Hematopoietic multipotent progenitor cell treated with erythropoietin and hydrocortisone succinate and interleukin-3 and kit ligand, for 6 days (in vitro differentiated cells): ENCODE measurements at places on chromosomes 13 and 19.

DNA sequence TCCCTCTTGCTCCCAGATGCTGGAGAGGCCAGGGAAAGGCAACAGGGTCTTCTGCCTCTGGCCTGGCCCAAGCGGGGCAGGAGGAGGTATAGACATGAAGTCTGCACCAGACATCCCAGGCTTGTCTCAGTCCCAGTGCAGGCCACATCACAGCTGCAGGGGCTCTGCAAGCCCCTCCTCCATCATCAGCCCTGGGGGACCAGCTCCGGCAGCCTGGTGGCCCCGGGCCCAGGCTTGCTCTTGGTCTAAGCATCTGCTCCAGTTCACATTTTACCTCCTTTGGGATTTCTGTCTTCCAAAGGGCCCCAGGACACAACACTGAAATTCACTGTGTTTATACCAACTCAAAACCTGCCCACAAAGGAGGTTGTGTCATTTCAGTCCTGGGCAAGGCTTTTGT, 359.4 kb downstream of the ZNF536 start:
- DNase-seq: no peak

DNA sequence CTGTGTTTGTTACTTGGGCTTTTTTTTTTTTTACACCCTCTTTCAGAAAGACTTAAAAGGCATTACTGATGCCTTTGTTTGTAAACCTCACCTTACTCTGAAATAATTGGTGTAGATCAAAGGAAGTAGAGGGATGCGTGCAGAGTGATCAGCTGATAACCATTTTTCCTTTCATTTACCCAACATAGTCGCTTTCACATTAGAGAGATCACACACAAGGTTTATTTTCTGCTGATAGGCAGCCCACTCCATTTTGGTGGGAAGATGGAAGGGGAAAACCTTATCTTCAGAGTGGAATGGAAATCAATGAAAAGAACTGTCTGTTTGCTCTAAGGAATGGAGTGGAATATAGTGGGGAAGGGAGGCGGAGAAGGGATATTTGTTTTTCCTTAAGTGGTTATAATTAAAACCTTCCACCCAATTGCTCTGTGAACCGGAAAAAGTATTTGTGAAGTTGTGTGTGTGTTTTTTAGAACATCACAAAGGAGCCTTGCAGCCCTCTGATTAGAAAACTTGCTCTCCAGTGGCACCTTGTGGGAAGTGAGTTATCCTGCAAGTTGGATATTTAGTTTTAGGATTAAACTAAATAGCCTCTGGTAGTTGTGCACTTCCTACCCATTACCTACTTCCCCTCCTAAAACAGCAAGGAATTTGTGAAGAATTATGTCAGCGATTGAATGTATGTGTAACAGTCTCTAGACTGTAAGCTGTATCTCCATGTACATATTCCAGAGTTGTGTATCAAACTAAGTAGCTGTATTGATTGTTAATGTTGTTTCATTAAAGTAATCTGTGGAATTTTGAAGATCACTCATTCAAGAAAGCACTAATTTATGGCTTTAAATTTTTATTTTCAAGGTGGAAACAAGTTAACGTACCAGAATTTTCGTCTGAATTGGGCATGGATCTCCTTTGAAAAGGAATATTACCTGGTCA, 76.8 kb downstream of the FREM2 start:
- DNase-seq: peak; percentile 53

GRCh38 chr19:13797870-13798269, 2.6 kb downstream of the ZSWIM4 start:
- DNase-seq: no peak

GRCh38 chr13:114059946-114060860, 72.2 kb downstream of the RASA3 start:
- DNase-seq: no peak

DNA sequence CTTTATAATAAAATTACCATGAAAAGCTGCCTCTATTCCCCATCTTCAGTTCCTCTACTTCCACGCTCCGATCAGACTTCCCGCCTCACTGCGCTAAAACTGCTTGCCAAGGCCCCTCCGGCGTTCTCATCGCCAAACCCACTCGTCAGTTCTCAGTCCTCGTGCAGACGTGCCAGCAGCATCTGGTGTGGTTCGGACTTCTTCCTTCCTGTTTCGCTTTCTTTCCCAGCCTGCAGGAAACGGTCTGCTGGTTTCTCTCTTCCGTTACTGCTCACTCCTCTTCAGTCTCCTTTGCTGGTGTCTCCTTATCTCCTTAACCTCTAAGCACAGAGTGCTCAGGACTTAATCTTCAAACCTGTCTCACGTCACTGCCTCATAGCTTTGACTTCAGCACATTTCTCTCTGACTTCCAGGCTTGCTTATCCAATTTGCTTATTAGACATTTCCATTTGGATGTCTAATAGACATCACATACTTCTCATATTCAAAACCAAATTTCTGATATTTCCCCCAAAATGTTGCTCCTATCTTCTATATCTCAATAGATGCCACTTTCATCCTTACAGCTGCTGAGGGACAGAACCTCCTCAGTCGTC, 40.3 kb downstream of the RCBTB2 start:
- peak; percentile 90 for DNase-seq

DNA sequence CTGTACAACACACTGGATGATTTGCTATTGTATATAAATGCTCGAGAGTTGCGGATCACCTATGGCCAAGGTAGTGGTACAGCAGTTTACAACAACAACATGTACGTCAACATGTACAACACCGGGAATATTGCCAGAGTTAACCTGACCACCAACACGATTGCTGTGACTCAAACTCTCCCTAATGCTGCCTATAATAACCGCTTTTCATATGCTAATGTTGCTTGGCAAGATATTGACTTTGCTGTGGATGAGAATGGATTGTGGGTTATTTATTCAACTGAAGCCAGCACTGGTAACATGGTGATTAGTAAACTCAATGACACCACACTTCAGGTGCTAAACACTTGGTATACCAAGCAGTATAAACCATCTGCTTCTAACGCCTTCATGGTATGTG, 21.5 kb downstream of the OLFM4 start:
- DNase-seq: no peak

DNA sequence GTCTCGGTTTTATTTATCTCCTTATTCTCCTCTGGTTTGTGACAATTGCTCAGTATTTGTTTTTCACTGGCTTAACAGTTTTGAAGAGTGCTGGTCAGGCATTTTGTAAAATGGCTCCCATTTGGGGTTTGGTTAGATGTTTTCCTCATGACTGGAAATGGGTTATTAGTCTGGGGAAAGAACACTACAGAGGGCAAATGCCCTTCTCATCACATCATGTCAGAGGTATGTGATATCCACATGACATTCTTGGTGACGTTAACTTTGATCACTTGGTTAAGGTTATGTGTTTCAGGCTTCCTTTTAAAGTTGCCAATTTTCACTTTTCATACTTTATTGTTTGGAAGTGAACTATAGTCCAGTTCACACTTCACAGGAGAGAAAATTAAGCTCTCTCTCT, 74.8 kb upstream of the KLHL1 start:
- no peak for DNase-seq

GRCh38 chr19:36685835-36686234, 1.6 kb upstream of the ZNF567 start:
- peak; percentile 16 for DNase-seq

- DNase-seq: no peak
These were observed 555 bp downstream of the SAMD4B start for GRCh38 chr19:39342647-39343305.

GRCh38 chr13:103007427-103007762, 58.8 kb downstream of the SLC10A2 start:
- DNase-seq: no peak

GRCh38 chr13:48050550-48050949, 13.0 kb downstream of the NUDT15 start:
- no peak for DNase-seq

GRCh38 chr19:3684817-3685410, 15.4 kb downstream of the PIP5K1C start:
- no peak for DNase-seq

GRCh38 chr19:5727453-5728050, 7.1 kb downstream of the CATSPERD start:
- no peak for DNase-seq

GRCh38 chr13:50474088-50474662, 369.3 kb downstream of the DLEU7 start:
- DNase-seq: no peak

DNA sequence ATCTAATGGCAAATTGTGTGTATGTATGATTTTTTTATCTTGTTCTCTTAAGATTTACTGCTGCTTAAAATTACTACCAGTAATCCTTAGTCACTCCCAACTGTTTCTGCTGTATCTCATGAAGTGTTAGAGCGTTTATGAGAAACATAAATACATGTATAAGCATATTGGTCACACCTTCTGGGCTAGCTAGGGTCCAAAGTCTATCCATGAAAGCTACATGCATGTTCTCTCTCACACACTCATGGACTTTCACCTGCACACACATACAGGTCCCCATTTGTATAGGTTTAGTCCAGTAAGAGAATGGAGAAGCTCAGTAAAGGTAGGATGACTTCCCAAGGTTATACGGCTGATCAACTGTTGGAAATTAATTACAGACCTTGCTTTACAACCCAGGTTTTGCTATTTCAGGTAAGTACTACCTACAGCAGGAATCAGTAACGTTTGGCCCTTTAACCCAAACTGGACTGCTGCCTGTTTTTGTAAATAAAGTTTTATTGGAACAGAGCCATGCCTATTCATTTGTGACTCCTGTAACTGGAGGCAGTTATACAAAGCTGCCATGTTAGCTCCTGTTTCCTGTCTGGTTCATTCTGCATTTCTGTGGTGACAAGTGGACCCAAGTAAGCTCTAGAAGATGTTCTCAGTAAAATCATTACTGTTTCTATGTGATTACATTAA, 15.3 kb downstream of the METTL21C start:
- no peak for DNase-seq

GRCh38 chr19:37986048-37986750, 79.2 kb downstream of the SIPA1L3 start:
- DNase-seq: peak; percentile 20

DNA sequence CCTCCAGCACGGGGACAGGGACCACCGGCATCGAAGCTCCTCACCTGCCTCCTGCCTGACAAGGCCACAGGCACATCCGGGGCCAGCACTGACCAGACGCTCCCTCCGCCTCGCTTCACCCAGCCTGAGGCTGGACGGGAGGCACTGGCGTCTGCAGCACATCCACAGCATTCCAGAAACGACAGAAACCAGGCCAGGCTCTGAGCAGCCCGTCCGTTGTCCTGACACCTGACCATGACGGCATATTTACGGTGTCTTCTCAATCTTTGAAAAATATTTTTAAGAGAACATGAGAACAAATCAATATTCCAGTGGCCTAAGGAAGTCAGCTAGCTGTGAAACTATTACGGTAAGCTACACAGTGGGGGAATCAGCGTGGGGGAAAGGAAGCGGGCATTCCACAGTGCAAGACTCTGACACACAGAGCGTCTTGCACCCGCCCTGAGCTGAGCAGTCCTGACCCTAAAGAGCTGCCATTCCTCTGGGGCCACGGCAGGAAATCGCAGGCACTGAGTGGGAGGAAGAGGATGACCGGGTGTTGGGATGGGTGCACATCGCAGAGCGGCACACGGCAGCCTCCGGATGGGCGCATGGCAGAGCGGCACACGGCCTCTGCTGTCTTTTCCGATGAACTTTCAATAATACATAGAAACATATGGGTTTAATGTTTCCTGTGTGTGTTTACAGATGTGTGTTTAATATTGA, 26.8 kb downstream of the RASA3 start:
- DNase-seq: no peak

- DNase-seq: peak; percentile 21
These were observed 196.3 kb downstream of the LHFPL6 start for GRCh38 chr13:39406688-39407087.

- peak; percentile 18 for DNase-seq
These were observed 176.4 kb downstream of the KCTD12 start for GRCh38 chr13:76709851-76710250.

DNA sequence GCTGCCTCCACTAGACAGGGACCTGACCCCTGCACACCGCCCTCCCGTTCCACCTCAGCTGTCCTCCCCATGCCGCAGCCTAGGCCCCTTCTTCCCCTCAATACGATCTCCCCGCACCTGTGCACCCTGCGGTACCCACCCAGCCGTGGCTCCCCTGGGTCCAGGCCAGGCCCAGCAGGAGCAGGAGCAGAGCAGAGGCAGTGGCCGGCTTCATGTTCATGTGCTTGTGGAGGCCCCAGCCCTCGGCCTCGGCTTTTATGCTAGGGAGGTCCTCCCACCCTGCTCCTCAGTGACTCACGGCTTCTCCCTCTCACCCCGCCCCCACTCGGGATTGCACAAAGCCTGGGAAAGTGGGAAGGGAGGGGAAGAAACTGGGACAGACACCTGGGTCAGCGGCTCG, 11.4 kb upstream of the KRTDAP start:
- no peak for DNase-seq

DNA sequence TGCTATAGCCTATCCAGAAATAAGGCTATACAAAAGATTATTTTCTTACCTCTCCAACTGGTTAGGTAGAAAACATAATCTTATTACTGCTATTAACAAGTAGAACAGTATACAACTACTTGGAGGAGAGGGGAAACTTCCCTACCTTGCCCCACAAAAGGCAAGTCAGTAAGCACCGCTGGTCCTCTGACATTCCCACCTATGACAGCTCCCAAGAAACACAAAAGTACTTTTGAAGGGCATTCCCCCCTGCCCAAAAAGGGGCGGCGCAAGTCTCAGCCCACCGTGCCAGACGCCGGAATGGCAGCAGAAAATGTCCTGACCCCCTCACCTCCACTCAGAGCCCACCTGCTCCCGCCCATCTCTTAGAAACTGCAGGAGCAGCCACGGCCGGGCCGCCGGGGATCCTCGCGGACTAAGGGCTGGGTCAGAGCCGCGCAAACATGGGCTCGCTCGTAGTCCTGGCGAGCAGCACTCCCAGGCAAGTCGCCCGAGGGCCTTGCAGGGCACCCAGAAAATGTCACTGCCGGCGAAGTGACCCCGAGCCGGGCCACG, 437 bp downstream of the SUCLA2 start:
- DNase-seq: peak; percentile 19

DNA sequence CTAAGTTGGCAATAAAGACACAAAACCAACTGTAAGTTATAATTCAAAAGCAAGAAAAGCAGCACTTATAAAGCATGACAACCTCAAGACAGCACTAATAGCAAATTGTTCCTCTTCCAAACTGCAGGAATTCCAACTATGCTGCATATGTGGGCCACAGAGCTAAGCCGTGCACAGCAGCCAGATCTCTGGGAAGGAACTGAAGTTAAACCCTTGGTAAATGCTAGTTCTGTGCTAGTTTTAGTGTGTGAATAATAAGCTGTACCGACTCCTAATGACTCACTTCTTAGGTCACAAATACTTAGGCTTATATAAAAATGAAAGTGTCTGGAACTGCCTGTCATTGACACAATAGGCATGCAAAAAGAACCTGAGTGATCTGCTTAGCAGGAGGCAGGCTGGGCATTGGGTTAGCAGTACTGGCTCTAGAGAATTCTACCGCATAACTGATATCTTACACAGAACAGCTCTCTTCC, 21.2 kb upstream of the GTF3A start:
- no peak for DNase-seq

DNA sequence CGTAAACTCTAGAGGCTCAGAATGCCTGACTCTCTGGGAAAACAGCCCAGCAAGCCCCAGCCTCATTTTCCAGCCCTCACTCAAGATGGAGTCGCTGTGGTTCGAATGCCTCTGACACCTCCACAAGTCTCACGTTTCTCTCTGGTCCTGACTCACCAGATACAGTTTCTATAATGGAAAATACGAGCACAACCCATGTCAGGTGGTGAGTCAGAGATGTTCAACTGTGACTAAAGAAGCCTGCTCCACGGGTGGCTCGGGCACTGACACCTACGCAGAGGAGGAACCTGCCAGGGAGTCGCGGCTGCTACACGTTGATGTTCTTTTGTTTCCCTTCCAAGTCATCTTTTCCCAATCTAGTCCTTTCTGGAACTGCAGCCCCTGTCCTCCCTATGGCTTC, 87.1 kb upstream of the STK24 start:
- no peak for DNase-seq
